ENCODE measurements at places on chromosomes 5 and 9. TPM values are rescaled to one million over a fixed set of nuclear protein-coding genes. Genes with fewer than 3 reads are reported as not detected.

Gene VCAN
- 34.1 TPM for total RNA-seq

Gene SVEP1
- total RNA-seq: 2.9 TPM

Gene ASTN2
- total RNA-seq: 12.0 TPM

DNA sequence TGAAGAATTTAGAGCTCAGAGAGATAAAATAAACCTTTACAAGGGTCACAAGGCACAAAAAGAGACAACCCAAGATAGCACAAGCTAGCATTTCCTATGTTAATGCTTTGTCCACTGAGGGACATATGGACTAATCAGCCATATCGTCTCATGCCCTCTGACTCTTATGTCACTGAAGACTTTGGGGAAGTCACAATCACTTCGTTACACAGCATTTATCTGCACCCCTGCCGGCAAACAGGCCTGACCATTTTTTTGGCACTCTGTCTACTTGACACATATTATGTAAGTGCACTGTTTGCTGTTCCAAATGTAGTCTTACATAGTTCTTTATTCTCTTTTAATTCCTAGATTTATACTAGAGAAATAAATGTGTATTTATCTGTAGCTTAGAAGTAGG is 13.9 kb upstream of the BNC2 start:
- DNase-seq: no peak

DNA sequence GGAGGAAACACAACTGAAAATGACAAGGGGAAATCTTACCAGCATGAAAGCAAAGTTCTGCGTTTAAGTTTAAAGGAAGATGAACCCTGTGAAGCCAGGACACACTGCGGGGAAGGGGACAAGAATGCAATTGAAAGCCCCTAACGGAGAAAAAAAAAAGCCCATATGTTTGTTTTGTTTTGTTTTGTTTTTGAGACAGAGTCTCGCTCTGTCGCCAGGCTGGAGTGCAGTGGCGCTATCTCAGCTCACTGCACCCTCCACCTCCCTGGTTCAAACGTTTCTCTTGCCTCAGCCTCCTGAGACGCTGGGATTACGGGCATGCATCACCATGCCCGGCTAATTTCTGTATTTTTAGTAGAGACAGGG is 2.9 kb downstream of the STK10 start:
- DNase-seq: no peak

DNA sequence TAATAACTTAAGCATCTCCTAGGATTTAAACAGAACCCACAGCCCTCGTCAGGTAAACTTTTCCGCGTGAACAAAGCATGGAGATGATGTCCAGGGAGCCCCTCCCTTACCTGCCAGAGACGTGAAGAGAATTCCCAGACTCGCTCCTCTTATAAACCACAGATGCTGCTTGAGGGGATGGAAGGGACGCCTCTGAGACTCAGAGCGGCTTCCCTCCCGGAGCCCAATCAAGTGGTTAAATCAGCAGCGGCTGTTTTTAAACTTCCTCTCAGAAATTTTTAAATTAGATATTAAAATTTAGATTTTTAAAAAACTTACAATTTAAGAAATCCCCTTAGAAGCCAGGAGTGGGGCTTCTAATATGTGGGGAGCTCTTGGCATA is 71.8 kb downstream of the RAPGEF1 start:
- no peak for DNase-seq

GRCh38 chr9:13428766-13429165 is 149.3 kb upstream of the MPDZ start:
- DNase-seq: no peak

- no peak for DNase-seq
Observed at GRCh38 chr5:152124409-152125041, 199.9 kb upstream of the GLRA1 start.

- DNase-seq: no peak
Observed at GRCh38 chr9:111524731-111525055, 286 bp upstream of the ZNF483 start.

- no peak for DNase-seq
Observed at GRCh38 chr5:108266242-108266641, 115.7 kb downstream of the FBXL17 start.

- DNase-seq: no peak
Observed at GRCh38 chr9:84781931-84782866, 112.7 kb downstream of the NTRK2 start.
